ENCODE measurements at places on chromosomes 11 and 22.

DNA sequence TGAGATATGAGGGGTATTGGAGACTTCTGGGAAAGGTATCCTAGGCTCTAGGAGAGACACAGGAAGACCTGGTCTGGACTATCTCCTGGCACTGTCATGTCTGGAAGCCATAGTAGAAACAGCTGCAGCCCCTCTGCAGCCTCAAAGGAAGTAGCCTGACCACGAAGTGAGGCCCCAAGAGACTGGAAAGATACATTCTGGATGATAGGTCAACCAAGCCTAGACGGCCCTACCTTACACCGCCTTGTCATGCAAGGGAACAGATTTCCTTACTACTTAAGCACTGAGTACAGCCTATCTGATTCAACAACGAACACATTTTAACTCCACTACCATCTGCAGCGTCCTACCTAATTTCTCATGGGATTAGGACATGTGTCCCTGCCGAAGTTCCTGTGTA is 31.1 kb downstream of the UQCR10 start:
- no peak for DNase-seq

GRCh38 chr22:39208013-39208680 is 36.6 kb downstream of the PDGFB start:
- DNase-seq: no peak

GRCh38 chr22:30894371-30894740 is 74.2 kb downstream of the MORC2 start:
- DNase-seq: no peak

DNA sequence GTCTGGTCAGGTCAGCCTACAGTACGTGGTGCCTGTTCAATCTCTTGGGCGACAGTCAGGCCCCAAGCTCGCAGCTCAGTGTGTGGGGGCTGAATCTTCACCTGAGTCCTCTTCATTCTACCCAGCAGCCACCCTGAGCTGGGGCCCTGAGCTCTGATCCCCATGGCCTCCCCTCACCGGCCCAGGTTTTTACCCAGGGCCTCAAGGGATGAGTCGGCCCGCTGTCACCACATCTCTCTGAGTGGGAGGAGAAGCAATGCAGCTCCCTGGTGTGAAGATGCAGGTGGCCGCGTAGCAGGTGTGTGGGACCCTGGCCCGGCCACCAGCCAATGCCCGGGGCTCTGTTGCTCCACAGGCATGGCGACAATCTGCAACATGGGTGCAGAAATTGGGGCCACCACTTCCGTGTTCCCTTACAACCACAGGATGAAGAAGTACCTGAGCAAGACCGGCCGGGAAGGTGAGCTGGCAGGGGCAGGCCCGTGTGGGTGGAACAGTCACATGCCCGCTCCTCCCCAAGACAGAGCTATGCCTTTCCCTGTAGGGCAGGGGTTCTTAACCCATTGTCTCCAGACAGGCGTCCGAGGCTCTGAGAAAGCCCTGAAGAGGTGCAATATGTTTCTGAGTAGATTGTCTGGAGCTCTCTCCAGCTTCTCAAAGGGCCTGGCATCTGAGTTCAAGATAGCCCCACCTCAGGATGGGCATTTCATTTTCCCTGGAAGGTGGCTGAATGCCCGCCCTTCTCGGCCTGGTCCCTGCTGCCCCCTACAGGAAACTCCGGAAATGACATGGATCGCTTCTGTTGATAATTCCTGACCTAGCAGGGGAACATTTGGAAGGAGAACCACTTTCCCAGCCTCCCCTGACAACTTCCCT is 26.9 kb downstream of the POLR3H start:
- DNase-seq: no peak

- DNase-seq: no peak
These were observed 42.0 kb downstream of the MS4A2 start for GRCh38 chr11:60130496-60130895.

GRCh38 chr11:74288911-74289310 is 22.5 kb downstream of the P4HA3 start:
- DNase-seq: no peak

DNA sequence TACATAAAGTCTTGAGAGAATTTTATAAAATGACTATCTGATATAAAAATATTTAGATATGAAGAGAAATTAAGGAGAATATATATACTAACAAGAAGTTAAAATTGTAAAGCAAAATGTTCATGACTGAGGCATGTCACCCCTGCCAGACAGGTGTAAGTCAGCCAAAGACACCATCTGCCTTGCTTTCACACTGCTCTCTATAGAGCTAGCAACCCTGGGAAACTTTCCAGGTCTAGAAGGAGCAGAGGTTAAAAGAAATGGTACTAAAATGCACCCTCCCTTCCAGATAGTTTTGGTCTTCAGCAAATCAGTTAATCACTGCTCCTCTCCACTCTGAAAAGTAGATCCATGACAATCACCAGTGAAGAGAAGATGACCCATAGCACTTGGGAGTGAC is 16.5 kb downstream of the PPP2R1B start:
- no peak for DNase-seq

GRCh38 chr11:16013649-16014275 is 342.6 kb downstream of the SOX6 start:
- no peak for DNase-seq

GRCh38 chr11:125068368-125068767 is 5.3 kb downstream of the SLC37A2 start:
- DNase-seq: no peak

DNA sequence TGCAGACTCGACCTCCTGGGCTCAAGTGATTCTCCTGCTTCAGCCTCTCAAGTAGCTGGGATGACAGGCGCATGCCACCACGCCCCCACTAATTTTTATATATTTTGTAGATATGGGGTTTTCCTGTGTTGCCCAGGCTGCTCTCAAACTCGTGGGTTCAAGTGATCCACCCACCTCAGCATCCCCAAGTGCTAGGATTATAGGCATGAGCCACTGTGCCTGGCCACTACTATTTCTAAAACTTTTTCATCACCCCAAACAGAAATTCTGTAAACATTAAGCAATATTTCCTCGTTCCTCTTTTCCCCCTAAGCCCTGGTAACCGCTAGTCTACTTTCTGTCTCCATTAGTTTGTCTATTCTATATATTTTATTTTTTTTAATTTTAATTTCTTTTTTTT is 9.0 kb upstream of the ATG16L2 start:
- no peak for DNase-seq

DNA sequence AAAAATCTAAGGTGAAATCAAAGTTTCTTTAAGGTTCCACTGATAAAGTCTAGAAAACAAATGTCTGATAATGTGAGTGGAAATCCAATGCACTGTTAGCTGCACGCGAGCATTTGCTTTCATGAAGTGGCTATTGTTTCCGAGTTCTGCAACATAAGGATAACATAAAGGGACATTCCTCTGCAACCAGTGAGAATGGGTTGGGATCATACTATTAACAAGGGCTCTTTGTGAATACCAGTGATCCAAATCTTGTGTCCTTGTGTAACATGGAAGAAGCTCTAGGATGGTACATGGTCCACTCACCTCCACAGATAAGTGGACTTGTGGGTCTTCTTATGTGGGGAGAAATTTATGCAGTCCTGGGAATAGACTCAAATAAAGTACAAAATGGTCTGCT is 24.6 kb downstream of the APIP start:
- DNase-seq: no peak

- no peak for DNase-seq
These were observed 103.1 kb downstream of the PRR5L start for GRCh38 chr11:36399236-36399635.

- DNase-seq: no peak
These were observed 29.0 kb downstream of the RHOD start for GRCh38 chr11:67085617-67086016.

DNA sequence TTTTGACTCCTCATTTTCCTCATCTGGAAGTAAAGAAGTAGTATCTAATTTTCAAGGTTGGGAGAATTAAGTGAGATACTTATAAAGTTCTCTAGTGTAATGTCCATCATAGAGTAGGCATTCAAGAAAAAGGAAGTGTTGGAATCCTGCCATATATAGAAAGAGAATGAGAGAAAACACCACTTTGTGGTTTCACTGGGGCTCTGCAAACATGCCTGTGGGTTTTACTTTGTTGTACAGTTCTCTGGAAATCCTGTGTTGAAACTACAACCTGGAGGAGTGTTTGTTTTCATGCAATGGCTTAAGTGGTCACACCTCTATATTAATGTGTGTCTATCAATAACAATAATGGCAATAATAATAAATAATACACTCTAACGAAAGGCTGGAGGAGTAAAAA is 741.7 kb downstream of the NELL1 start:
- no peak for DNase-seq

DNA sequence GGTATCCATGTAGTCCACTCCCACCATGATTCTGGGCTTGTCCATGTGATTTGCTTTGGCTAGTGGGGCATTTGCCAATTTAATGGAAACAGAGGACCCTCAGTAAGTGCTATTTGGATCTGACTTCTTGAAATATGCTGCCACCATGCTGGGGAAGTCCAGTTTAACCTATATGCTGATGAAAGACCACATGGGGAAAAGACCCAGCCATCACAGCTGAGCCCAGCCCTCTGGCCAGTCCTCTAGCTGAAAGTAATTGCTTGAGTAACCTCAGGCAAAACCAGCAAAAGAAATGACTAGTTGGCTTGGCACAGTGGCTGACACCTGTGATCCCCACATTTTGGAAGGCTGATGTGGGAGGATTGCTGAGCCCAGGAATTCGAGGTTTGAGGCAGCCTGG is 61.5 kb downstream of the ATG16L2 start:
- no peak for DNase-seq

- DNase-seq: no peak
These were observed 297.1 kb downstream of the NELL1 start for GRCh38 chr11:20966489-20966888.

GRCh38 chr11:38011496-38011895 is 1413.5 kb upstream of the RAG2 start:
- DNase-seq: no peak

GRCh38 chr11:108538022-108538424 is 39.8 kb upstream of the POGLUT3 start:
- no peak for DNase-seq

DNA sequence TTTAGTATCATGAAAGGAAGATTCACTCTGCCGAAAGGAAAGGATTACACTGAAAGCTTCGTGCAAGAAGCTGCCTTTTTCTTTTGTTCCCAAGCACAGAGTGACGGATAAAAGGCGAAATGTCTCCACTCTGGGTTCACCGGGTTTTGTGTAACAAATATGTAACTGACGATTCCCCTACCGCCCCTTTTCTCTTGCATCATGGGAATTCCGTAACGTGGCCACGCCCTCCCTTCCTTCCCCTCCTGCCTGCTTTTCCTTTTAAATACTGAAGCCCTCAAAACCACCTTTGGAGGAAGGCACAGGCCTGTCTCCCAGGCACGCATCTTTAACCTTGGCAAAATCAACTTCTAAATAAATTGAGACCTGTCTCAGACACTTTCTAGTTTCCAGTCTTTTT is 16.4 kb upstream of the TESMIN start:
- no peak for DNase-seq

DNA sequence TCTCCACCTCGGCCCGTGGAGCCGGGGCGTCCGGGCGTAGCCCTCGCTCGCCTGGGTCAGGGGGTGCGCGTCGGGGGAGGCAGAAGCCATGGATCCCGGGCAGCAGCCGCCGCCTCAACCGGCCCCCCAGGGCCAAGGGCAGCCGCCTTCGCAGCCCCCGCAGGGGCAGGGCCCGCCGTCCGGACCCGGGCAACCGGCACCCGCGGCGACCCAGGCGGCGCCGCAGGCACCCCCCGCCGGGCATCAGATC is 439 bp downstream of the YAP1 start:
- DNase-seq: no peak

- no peak for DNase-seq
These were observed 9.7 kb downstream of the SRSF8 start for GRCh38 chr11:95076416-95076815.

- no peak for DNase-seq
These were observed 124.4 kb downstream of the SPATA19 start for GRCh38 chr11:133720951-133721350.

Data from NCI-H1048 (cell line).